GM12865 (cell line): ENCODE measurements at places on chromosomes 3 and 15.

GRCh38 chr3:195236801-195237570 lies 34.0 kb downstream of the XXYLT1 start:
- DNase-seq = no peak

- no peak for DNase-seq
Measured at GRCh38 chr15:58392141-58392540, 39.6 kb upstream of the LIPC start.

DNA sequence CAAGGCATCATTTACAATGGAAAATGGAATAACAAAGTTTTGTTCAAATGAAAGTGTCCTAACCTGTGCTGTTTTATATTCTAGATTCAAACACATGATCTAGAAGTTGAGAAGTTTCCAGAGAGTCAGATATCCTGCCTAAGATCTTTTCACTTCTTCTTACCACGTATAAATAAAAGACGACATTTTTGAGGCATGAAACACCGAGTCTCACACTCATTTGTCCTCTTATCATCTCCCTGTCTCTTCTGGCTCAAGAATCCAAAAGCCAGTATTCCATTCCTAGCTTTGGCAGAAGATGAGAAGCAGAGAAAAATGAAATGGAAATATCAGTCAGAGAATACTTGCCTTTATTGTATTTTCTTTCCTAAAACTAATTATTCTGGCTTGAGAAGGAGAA lies 738.6 kb upstream of the NR2F2 start:
- DNase-seq = no peak

DNA sequence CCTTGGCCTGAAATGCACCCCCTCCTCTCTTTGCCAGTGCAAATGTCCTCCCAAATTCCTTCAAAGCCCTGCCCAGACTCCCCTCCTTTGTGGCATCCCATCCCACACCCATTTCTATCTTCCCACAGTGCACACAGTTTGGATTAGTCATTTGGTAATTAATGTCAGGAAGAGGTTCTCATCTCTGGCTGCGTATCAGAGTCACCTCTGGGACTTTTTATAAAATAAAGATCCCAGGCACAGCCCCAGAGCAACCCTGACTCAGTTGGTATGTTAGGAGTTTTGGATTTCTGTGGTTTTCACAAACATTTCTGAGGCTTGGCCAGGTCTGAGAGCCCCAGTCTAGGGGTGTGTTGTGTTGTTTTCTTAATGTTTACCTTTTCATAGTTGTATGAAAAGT lies 41.6 kb downstream of the C3orf20 start:
- no peak for DNase-seq

DNA sequence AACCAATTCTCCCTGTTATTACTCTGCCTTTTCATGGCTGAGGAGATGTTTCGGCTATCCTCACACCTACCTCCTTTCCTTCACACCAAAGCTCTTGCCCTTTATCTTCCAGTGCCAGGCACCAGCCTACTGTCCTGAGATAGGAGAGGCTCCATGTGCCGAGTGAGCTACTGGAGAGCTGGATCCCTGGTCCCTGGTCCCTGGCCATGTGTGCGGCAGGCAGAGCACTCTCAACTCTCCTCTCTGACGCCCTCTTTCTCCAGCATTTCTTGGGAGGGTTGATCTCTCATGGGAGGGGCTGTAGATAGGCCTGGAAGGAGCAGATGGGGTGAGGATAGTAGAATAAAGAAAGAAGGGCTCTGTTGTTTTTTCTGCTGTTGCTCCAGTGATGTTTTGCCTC lies 277.1 kb upstream of the UMPS start:
- no peak for DNase-seq

GRCh38 chr3:41288785-41289184 lies 89.5 kb downstream of the CTNNB1 start:
- DNase-seq = no peak

DNA sequence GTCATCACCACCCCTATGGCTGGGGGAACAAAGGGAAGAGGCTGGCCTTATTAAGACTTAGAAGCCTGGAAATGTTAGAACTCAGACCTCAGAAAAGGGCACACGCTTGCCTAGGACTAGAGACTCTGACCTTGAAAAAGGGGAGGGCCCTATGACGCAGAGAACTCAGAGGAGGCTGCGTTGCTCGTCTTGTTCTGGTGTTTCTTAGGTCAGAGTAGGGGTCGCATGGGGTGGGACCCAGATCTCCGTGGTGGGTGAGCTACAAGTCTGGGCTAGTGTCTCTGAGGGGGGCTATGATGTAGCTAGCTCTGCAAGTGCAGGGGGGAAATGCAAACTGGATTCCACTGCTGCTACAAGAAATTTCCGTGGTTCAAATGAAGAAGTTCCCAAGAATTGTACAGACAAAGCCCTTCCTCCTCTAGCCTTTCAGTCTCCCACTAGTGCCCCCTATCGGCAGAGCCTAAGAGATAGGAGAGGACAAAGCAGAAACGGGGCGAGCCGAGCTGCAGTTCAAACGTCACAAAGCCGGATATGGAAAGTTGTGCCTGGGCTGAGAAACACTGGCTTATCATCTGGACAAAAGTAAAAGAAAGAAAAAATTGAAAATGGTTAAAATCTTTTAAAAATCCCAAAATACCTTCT lies 392.9 kb upstream of the ROBO2 start:
- DNase-seq = no peak

GRCh38 chr3:96300743-96301142 lies 513.7 kb upstream of the EPHA6 start:
- no peak for DNase-seq
